Bronchial epithelial cell (primary cell): ENCODE measurements at places on chromosomes 6 and 20. TPM values are rescaled to one million over a fixed set of nuclear protein-coding genes. Genes with fewer than 3 reads are reported as not detected.

DNA sequence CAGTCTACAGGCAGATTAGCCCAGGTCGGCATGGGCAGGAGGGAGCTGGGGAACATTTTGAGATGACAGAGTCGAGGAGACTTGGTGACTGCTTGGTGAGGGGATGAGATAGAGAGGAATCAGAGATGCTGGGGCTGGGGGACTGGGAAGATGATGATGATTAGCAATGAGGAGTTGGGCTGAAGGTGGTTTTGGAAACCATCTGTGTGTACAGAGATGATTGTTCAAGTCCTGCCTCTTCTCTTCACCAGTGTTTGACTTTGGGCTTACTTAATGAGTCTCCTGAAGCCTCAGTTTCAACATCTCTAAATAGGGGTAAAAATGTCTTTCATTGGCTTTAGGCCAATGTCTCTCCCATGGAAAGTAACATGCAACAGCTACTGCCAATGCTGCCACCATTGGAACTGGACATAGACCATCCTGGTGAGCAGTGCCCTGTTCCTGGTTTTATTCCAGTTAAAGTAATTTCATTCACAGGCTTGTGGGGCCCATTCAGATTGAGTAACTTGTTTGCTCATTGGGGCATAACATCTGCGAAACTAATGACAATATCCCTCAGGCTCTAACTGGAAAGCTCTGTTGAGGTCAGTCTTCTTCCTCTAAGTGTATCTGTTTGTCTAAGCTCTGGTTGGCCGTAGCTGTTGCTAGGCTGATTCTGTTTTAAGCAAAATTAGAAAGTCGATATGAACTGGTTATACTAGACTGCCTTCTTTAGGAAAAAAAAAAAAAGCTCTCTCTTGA lies 99.1 kb downstream of the ARMC2 start:
- peak; percentile 100 for DNase-seq

DNA sequence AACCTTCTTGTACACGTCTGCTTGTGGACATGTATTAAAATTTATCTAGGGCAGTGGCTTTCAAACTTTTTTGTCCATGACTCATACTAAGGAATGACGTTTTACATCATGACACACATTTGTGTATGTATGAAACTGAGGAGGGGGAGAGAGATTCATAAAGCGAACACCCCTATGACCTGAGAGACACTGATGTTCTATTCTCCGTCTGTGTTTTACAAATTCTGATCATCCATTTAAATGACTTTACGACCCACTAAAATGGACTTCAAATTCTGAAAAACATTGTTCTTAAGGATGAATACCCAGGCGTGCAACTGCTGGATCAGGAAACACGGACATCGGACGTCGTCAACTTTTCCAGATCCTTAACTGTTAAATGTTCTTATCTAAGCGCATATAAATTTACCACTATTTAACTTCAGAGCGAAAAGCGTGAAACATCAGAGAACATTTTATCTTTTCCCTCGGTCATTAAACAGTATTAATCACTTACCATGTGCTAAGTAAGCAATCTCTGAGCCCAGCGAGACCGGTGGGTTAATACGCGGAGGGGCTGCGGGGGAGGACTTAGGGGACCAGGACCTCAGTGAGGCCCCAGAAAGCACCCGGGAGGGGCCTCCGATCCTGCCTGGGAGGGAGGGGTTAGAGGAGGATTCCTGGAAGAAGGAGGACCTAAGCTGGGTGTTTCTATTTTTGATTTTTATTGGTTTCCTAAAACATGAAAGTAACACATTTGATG lies 1.2 kb downstream of the PLAGL1 start:
- peak; percentile 71 for DNase-seq

DNA sequence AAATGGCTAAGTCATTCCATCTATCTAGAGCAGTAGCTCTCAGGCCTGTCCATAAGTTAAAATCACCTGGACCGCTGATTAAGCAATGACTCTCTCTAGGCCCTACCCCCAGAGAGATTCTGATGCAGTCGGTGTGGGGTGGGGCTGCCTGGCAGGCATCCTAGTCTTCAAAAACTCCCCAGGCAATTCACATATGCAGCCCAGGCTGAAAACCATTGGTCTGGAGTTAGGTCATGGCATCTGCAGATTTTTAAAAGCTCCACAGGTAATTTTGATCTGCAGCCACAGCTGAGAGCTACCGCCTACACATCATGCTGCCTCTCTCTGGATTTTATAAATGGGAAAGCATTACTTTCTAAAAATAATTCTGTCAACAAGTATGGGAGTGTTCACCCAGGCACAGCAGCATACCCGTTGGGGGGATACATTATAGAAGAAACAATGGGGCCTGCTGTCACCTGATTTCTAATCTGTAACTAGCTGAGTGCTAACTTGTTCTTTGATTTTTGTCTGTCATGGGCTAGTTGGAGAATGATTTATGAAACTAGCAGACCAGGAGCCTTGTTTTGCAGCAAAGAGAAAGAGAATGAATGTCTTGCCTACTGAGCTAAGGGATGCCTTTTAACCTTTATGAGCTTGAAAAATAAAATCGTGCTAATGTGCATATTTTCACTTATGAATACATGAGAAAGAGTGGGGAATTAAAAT lies 44.1 kb upstream of the ATXN1 start:
- DNase-seq = peak; percentile 54

DNA sequence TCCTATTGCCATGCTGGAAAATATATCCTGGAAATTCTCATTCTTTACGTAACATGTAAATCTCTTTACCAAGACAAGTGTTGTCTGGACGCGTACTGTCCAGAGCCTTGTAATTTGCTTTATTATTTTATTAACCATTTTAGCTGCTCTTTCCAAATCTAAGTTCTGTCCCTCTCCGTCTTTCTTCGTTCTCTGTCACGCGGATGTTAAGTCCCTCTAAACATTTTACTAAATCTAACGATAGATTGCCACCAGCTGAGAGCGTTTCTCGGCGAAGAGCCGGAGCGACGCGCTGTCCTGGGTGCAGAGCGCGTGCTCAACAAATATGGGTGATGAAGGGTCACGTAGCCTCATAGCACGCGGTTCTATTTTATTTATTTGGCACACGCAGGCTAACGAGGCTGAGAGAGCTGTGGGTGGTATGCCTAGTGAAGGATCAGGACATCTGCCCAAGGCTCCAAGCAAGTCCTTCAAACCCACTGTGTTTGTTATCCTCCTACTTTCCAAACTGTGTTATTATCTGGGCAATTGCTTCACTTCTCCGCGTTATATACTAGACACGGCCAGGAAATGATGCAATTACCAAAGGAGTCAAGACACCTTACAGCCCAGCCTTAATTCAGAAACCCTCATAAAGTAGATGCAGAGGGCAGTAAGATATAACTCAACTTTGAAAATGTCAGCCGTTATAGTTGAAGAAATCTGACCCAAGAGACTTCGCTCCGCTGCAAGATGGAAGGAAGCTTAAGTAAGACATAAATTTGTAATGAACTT lies 10.0 kb upstream of the NCOA7 start:
- DNase-seq = peak; percentile 81

- peak; percentile 41 for DNase-seq
These were observed 149.1 kb downstream of the RIMS1 start for GRCh38 chr6:72035486-72035885.

DNA sequence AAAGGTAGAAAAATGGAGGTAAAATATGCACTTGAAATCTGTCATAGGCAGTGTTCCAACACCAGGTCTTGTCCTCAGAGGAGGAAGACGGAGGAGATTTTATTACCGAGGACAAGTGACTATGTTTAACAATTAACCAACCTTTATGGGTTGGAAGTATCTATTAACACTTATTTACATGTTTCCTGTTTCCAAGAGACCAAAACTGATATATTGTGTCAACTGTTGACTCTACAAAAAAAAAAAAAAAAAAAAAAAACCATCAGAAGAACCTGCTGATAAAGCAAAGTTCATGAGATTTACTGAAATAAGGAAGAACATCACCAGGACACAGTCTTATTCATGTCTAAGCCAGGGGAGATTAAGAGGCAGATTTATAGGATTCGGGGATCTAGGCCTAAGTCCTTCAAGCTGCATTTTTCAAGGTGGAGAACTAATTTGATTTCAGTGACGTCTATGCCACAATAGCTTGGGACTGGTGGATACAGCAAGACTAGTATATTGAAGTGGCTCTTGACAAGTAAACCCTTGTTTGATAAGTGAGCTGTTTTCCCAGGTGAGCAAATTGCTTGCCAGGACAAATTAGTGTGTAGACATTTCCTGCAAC lies 126.6 kb upstream of the NAA20 start:
- no peak for DNase-seq

GRCh38 chr20:40494248-40494647 lies 194.8 kb downstream of the MAFB start:
- DNase-seq = peak; percentile 21

- DNase-seq = no peak
These were observed 849.5 kb downstream of the MAFB start for GRCh38 chr20:39839399-39840119.

DNA sequence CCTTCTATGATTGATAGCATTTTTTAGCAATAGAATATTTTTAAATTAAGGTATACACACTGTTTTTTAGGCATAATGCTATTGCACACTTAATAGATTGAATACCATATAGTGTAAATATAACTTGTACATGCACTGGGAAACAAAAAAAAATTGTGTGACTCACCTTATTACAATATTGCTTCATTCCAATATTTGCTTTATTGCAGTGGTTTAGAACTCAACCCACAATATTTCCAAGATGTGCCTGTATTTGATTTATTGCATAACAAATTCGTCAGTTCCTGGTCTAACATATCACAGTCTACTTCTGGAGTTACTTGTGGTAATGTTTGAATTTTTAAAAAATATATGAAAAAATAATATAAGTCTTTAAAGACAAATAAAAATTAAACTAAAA lies 41.9 kb upstream of the DEFB112 start:
- peak; percentile 96 for DNase-seq

GRCh38 chr6:160967833-160968232 lies 23.7 kb upstream of the MAP3K4 start:
- no peak for DNase-seq

GRCh38 chr6:134397676-134398075 lies 79.8 kb upstream of the SGK1 start:
- no peak for DNase-seq

- DNase-seq = peak; percentile 88
These were observed 17.4 kb downstream of the NKX2-2 start for GRCh38 chr20:21496452-21496851.

Gene SLX4IP
- 3.9 and 4.9 TPM in 2 replicates for total RNA-seq

Gene STMND1
- not detected in 2 replicates for total RNA-seq

Gene MOG
- not detected in 2 replicates for total RNA-seq
